Activated CD4-positive, alpha-beta T cell treated with anti-CD3 and anti-CD28 coated beads, Interleukin-2, amount 50 U/mL, for 1 hour (primary cell): ENCODE measurements at places on chromosomes 6 and 20.

- DNase-seq, result no peak
These were observed 55.2 kb downstream of the PIGU start for GRCh38 chr20:34621383-34622367.

DNA sequence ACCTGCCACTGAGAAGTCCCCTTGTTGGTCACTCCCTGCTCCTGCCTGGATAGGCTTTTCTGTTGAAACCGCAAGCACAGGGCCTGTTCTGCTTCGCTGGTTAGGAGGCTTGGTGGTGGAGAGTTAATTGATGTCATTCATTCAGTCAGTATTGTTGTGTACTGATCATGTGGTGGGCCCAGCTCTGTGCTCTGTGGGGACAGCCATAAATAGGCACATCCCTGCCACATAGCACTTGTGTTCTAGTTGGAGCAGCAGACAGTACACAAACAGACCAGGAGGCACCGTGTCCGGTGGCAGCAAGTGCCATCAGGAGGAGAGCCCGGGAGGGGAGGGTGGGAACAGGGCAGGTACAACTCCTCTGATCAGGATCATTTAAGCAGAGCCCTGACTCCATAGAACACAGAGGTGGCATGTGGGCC lies 155.2 kb upstream of the INSM1 start:
- DNase-seq, result no peak

DNA sequence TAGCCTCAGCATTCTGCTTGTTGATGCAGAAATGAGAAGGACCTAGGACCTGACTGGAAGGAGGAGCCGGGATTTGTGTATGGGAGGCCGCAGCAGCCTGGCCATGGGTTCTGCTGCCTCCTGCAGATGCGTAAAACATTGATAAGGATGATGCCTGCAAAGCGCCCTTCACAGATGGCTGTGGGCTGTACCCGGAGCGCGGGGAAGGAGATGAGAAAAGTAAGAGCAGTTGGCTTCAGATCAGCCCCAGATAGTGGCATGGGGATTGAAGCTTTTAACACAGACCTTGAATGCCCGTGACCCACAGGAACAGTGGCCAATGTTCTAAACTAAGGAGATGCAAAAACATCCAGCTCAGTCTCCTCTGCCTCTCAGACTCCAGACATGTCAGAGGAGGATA lies 136.4 kb upstream of the KCNG1 start:
- no peak for DNase-seq

- peak; percentile 67 for DNase-seq
These were observed at the start of gene ZNF512B for GRCh38 chr20:63969838-63970713. Gene ZNF512B, minus strand, starts transcription at chr20:63969930. Its CDS starts 1,980 bp downstream, at chr20:63967950.

DNA sequence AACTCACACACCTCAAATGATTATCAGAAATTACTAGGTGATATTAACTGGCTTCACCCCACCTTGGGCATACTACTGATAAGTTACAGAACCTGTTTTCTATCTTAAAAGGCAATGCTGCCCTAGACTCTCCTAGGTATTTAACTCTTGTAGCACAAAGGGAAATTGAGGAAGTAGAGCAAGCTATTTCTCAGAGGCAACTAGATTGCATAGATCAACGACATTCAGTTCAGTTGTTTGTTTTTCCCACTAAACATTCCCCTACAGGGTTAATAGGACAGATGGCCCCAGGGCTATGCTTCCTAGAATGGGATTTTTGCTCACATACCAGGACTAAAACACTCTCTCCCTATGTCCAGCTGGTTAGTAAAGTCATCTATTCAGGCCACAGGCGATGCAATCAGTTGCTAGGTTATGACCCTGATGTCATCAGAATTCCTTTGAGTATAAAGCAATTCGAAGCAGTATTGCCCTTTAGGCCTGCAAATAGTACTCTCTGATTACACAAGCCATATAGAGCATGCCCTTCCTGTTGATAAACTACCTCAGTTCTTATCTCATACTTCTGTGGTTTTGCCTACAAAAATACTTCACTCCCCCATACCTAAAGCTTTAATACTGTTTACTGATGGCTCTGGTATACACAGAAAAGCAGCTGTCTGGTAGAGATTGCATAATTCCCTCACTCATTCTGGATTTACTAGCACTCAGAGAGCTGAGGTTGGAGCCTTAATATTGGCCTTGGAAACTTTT lies 67.4 kb upstream of the ASCC3 start:
- no peak for DNase-seq

DNA sequence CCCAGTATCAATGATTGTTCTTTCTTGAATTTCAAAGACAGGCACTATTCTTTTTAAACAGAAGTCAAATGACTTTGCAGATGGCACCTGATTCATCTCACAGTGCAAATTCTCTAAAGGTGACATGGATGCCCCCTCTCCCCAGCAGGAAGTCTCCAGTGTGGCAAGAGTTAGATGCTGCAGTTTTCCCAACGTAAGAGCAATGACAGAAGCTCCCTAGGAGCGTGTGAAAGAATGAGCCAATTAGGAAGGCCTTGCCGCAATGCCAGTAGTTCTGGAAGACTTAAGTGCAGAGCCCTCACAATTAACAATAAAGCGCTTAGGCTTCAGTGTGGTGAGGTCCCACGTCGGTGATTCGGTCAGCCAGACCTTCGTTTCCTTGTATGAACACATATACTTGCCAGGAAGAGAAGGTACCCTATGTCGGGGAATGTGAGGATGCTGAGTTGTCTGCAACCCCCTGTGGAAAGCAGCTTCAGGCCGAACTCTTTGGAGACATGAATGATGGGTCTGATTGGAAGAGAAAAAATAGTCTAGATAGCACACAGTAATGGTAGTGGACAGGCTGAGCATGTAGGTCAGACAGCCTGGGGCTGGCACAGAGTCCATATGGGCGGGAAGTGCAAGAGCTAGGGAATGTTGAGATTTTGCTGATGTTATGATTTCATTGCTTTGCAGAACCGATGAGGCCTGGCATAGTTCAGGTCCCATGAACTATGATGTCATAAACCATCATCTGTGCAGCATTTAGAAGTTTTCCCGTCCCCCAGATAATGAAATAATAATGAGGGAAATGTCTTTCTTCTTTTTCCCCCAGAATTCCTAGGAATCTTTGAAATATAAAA lies 132.6 kb downstream of the PHACTR1 start:
- no peak for DNase-seq

DNA sequence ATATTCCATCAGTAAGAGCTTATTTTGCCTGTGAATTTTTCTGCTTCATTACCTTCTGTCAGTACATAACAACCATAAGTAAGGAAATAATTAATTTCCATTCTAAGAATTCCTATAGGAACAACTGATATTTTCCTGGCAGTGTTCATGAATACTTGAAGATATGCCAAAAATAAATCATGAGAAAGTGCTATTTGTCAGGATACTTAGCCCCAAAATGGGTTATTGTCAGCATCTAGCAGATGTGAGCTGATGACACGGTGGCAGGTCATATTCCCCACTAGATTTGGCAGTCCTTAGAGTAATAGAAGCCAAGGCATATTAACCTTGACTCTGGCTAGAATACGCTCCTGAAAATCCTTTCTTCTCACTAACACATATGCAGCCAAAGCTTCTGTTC lies 43.2 kb upstream of the CRISP1 start:
- no peak for DNase-seq

DNA sequence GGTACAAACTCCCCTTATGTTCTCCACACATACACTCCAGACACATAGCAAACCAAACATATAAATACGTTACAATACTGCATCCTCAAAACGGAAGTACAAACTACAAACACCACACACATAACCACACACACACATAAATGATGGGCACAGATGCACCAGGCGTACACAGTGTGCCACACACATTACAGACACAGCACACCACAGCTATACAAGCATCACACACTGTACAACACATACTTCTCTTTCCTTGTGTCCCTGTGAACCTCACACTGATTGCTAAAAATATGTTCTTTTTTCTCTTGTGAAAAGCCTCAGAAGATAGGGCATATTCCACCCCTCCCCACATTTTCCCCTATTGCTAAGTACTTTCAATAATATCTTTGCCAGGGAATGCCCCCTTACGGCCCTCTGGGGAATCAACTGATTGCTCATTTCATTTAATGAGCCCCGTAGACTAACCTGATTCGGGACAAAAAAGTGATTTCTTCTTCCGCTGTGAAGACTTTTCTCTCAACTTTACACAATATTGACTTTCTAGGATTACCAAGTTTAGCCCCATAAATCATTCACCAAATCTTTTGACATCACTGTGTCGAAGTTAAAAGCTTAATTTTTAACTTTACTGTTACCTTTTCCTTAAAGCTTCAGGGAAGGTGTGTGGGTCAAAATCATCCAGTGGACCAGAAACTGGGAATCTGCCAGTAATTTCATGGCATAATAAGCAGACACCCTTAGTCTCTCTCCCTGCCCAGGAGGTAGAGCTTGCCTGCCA lies at the start of gene SLC17A1:
SLC17A1 (minus strand) TSS at position 521 of the 775 bp plus-strand sequence. CDS start 1,495 bp downstream, outside the sequence.
- no peak for DNase-seq

GRCh38 chr6:41877051-41877680 lies 18.0 kb downstream of the USP49 start:
- DNase-seq, result no peak

- no peak for DNase-seq
These were observed 45.6 kb upstream of the ANKEF1 start for GRCh38 chr20:9989066-9989724.

DNA sequence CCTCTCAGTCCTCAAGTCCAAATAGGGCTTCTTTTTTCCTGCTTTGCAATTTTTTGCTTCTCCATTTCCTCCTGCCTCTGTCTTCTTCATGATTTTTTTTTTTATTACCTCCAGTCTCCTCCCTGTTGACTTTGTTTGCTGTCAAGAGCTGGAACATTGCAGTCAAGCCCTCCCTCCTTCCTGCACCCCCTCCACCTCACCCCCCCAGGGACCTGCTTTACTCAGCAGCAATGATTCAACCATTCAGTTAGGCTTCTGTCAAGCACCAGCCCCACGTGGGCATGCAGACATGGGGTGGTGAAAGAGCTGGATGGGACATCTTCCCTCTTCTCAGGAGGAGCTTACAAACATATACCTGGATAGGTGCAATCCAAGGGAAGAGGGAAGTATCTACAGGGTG lies 142.4 kb downstream of the LRFN2 start:
- no peak for DNase-seq

DNA sequence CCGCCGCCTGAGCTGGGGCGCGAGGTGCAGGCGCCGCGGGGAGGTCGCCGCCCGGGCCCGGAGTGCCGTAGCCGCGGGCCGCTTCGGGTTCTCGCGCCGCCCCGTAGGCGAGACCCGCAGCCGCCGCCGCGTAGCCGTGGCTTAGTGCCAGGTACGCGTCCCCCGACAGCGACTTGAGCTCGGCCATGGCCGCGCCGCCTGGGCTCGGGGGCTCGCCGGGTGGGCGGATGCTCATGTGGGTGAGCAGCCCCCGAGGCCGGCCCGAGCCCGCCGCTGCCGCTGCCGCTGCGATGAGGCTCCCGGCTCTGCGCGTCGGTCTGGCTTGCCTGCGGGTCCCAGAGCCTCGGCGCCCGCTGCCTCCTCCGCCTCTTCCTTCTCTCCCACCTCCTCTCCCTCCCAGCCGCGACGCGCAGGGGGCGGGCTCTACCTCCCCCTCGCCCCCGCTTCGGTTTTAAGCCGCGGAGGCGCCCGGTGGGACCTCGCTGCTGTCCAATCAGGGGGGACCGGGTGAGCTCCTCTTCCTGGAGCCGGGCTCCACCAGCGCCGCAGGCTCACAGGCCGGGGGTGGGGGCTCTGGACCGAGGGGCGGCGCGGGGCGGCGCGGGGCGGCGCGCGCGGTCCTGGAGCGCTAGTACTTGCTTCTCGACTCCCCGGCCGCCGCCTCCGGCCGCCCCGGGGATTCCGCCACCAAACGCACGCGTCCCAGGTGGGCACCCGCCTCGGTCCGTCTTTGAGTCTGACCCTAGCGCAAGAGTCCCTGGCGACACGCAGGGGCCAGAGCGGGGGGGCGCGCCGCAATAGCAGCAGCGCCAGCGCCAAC lies at the start of gene BHLHE23:
BHLHE23 (minus strand) TSS at position 425 of the 820 bp plus-strand sequence; CDS start at position 235, 190 bp downstream.
- DNase-seq, result no peak

GRCh38 chr6:82268301-82268846 lies 20.8 kb upstream of the IBTK start:
- no peak for DNase-seq

DNA sequence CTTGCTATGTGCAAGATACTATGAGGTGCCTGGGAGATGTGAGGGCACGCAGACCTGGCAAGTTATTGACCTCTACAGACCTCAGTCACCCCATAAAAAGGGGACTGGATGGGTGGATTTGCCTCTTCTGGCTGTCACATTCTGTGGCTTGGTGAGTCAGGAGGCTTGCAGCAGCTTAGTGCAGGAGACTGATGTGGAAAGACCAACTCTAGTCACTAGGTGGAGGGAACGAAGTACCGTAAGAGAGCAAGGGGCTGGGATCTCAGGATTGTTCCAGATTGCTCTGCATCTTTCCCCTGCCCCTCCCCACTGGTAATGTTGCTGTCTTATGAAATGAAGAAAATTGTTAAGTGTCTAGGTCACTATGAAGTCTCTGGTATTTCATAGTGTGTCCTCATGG lies 3.3 kb downstream of the MAPRE1 start:
- DNase-seq, result no peak

GRCh38 chr6:150230832-150231524 lies 88.1 kb downstream of the PPP1R14C start:
- no peak for DNase-seq

DNA sequence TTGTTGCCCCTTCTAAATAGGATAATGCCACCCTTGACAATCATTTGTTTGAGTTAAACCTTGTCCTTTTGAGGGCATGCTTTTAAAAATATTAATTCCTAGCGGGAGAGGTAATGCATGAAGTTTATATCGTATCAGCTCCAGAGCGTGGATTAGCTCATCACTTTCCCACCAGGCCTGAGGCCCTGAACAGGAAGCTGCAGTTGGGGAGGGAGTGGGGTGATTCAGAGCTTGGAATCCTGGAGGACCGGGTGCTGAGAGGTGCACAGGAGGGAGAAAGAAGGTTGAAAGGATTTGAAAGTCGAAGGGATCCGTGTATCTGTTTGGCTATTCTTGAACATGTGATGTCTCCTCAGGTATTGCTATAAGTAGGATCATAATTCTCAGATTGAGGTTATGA lies 25.0 kb downstream of the ZDHHC14 start:
- no peak for DNase-seq

- DNase-seq, result no peak
These were observed 59.9 kb upstream of the TMEM30A start for GRCh38 chr6:75344455-75344854.

DNA sequence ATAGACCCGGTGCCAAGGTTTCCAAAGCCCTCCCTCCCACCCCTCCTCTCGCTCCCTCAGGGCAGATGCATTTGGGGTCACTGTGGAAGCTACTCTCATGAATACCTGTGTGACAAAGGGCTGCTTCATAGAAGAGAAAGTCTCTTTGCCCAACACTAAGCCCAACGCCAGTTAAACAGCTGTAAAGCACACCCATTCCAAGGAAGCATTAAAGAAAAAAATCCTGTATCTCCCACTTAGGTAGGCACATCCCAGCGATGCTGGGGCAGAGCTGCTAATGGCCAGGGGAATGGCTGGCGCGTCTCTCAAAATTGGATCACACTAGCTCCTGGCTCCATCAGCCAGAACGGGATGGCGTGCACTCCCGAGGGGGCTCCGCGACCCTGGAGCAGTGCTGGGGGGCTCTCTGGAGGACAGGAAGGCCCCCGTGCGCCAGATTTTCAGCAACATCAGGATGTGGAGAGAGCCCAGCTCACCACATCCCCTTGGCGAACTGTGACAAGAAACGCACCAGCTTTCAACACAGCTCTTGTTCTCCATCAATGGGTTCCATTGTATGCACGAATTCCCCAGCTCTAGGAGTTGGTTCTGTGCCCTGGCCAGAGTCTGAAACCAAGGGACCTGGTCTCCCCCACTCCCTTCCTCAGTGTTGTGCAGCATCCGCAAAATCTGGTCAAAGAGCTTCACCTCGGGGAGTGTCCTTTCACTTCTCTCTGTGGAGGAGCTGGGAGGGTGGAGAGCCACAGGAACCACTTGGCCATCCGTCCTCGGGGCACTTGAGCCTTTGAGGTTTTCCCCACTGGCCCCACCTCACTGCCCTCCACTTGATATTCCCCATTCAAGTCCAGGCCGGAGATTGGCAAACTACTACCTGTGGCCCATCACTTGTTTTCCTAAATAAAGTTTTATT lies 74.1 kb downstream of the TFAP2C start:
- no peak for DNase-seq
